ENCODE measurements at places on chromosomes 4 and X.

GRCh38 chr4:66216252-66216651, 546.0 kb upstream of the EPHA5 start:
- DNase-seq: no peak

DNA sequence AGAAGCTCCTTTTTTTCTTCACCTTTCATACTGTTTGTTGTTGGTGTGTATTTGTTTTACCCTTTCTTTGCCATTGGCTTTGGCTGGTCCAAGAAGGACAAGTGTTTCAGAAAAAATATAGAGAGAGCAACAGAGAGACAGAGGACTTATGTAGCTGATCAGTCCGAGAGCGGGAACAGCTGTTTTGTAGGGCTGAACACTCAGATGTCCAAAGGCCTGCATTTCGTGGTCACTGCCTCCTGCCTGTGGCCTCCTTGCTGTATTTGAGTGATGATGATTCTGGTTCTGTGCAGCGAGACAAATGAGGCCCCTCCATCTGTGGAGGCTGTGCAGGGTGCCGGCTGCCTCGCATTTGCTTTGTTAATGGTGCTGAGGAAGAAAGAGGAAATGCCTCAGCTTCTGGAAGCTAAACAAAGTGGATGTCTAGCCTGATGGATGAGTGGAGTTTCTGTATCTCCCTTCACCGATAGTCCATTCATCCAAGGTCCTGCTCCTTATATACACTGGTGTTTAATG, 19.8 kb upstream of the STOX2 start:
- DNase-seq: no peak

DNA sequence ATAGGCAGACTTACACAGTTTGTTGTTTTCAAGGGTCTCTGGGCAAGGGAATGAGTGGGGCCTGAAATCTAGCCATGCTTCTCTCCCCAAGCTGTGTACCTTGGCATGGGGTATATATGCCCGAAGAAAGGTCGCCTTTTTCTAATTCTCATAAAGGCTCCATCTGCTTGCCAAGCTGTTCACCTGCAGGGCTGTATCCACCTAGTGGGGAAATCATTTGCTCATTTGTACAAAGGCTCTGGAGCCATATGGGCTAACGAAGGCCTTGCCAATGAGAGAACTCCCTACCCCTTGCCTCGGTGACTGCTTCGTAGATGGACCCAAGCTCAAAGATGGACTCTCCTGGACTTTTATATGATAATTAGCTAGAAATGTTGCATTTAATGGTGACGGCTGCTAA, 1097.0 kb downstream of the PDHA2 start:
- no peak for DNase-seq

- DNase-seq: no peak
Observed at GRCh38 chrX:2767631-2768455, 16.0 kb downstream of the XG start.

DNA sequence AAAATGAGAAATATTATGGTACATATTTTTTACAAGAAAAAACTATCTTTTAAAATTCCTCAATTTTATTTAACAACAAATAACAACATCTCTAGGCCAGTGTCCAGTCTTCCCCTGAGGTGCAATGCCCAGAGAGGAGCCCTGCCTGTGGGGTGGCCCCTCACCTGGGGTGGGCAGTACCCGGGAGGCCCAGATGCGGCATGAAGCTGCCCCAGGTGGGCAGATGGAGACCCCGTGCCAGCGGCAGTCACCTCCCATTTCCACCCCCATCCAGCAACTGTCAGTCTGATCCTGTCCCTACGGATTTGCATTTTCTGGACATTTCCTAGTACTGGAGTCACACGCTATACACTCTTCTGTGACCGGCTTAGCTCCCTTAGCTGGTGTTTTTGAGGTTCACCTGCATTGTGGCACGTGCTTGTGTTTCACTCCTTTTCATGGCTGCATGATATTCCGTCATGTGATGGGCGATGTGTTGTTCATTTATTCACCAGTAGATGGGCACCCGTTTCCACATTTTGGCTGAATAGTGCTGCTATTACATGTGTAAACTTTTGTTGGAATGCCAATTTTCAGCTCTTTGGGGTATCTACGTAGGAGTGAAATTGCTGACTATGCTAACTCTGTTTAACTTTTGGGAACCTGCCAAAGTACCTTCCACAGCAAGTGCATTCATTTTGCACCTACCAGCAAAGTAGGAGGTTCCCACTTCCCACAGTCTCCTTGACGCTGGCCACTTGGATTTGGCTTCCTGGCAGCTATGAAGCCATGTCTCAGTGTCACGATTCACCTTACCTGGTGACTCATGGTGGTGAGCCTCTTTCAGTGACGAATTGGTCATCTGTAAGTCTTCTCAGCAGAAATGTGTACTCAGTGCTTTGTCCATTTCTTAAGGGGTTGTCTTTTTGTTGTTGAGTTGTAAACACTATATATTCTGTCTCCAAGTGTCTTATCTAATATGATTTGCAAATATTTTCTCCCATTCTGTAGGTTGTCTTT, 11.7 kb upstream of the MAEA start:
- no peak for DNase-seq

GRCh38 chr4:1031956-1032795, 20.8 kb downstream of the FGFRL1 start:
- no peak for DNase-seq

DNA sequence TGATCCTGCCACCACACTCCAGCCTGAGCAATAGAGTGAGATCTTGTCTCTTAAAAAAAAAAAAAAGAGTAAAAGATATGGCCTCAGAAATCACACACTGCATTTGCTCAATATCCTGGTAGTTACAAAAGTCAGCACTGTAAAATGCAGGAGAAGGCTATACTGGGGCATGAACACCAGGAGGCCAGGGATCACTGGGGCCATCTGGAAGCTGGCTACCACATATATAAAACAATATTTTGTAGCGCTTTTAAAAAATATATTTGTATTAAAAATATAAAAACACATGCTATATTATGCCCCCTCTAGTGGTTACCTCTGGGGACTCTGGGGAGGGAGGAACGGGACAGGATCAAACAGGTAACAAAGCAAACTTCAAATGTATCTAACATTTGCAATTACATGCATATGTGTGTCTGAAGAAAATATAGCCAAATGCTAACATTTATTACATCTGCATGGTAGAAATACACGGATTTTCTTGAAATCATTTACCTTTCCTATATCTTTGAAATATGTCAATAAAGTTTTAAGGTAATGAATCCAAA, 4.0 kb downstream of the C4orf46 start:
- peak; percentile 3 for DNase-seq

- no peak for DNase-seq
Observed at GRCh38 chrX:40434947-40435346, 145.8 kb upstream of the ATP6AP2 start.

GRCh38 chrX:55340896-55341433, 76.2 kb upstream of the PAGE3 start:
- DNase-seq: no peak

DNA sequence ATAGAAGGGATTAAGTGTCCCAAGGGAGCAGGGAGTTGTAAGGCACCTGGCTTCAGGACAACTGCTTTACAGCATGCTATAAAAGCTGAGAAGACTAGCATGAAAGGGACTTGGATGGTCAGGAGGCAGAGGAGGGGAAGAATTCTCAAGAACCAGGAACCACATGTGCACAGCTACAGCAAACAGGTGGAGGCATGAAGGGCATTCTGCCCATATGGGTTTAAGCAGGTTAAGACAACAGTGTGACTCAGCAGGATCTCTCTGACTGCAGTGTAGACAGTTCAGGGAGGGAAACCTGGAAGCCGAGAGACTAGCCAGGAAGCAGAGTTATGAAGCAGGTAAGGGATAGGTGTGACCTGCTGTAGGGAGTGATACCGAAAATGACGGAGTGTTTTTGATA, 117.0 kb downstream of the DHRSX start:
- no peak for DNase-seq

GRCh38 chr4:82124365-82124764, 249.4 kb downstream of the HNRNPD start:
- DNase-seq: no peak

DNA sequence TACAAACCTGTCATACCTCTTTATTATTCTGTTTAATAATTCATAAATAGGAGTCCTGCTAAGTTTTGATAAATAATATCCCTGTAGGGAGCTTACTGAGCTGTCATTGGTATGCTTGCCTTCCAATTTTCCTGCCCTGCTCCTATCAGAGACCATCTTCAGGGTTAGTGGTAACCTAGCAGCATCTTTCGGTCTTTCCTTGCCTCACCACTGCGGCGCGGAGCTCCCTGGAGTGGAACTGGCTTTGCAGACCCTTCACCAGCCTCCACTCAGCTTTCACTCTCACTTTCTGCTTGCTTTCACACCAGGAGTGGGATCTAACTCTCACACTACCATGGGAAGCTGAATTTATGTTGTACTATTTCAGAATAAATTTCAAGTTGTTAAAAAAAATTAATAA, 481.7 kb upstream of the ATOH1 start:
- DNase-seq: no peak

DNA sequence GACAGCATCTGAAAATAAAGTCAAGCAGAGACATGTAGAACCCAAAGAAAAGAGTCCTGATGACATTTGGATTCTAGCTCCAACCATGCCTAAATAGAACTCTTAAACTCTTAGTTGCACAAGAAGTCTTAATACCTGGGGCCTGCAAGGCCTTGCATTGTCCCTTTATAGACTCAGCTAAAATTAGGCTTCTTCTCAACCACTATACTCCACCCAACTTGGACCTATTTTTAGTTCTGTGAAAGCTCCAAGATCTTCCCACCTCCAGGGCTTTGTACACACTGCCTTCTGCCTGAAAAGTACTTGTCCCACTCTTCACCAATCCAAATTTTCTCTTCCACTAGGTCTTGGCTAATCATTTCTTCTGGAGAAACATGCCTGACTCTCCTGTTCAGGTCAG, 36.5 kb downstream of the PLK4 start:
- no peak for DNase-seq

Measured in HCEC 1CT (cell line).